ENCODE measurements at places on chromosomes 1 and 21.

- no peak for DNase-seq
Measured at GRCh38 chr1:200740571-200741208, 2.0 kb downstream of the CAMSAP2 start.

DNA sequence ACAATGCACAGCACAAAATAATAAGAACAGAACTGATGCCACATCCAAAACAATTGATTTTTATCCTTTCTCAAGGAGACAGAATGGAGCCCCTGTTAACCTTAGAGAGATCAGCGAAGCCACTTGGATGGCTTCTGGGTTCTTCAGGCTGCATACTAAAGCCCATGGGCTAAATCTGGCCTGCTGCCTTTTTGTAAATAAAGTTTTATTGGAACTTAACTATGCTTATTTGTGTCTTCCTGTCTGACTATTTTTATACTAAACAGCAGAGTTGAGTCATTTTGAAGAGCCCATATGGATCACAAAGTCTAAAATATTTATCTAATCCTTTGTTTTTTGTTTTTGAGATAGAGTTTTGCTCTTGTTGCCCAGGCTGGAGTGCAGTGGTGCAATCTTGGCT lies 16.3 kb upstream of the PPM1J start:
- no peak for DNase-seq

GRCh38 chr1:183135336-183135735 lies 50.7 kb upstream of the LAMC2 start:
- no peak for DNase-seq

GRCh38 chr1:244590670-244591069 lies 62.3 kb upstream of the DESI2 start:
- no peak for DNase-seq

GRCh38 chr1:193069748-193070385 lies 10.5 kb downstream of the RO60 start:
- DNase-seq = peak; percentile 22

DNA sequence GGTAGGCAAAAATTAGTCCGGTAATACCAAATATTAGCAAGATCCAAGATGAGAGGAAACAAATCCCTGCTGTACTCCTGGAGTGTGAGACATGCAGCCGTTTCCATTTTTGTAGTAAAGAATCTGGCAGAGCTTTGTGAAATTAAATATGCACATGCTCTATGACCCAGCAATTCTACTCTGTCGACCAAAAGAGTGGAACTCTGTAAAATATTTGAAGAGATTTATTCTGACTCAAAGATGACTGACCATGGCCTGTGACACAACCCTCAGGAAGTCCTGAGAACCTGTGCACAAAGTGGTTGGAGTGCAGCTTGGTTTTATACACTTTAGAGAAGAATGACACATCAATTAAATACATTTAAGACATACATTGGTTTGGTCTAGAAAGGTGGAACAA lies 16.2 kb downstream of the HAX1 start:
- DNase-seq = no peak

- no peak for DNase-seq
Measured at GRCh38 chr21:29843804-29844203, 96.0 kb downstream of the GRIK1 start.

- no peak for DNase-seq
Measured at GRCh38 chr1:206493279-206493678, 14.1 kb upstream of the RASSF5 start.

- no peak for DNase-seq
Measured at GRCh38 chr1:221697923-221698425, 43.9 kb downstream of the DUSP10 start.

GRCh38 chr1:22710701-22711049 lies at the start of gene EPHB2:
Gene EPHB2 (plus strand): TSS chr1:22710839. CDS start chr1:22710983, 144 bp downstream.
- DNase-seq = peak; percentile 96

DNA sequence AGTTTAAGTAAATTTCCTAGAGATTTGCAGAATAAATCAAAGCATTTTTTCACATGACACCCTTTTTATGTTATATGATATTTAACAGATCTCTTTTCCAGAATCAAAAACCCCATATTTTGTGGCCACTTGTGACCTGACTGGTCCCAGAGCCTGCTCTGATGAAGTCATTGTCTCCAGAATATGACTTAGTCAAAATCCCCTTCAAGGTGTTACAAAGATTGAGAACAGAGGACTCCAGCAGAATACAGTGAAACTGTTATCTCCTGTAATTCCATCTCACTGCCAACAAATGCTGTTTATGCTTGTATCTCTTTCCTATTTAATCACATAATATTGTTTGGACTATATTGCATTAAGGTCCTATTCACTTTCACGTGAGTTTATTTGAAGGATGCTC lies 25.6 kb downstream of the RGS1 start:
- no peak for DNase-seq

GRCh38 chr1:51620470-51620869 lies 3.6 kb downstream of the OSBPL9 start:
- DNase-seq = no peak

GRCh38 chr1:110433803-110434202 lies 17.1 kb upstream of the PROK1 start:
- DNase-seq = no peak

DNA sequence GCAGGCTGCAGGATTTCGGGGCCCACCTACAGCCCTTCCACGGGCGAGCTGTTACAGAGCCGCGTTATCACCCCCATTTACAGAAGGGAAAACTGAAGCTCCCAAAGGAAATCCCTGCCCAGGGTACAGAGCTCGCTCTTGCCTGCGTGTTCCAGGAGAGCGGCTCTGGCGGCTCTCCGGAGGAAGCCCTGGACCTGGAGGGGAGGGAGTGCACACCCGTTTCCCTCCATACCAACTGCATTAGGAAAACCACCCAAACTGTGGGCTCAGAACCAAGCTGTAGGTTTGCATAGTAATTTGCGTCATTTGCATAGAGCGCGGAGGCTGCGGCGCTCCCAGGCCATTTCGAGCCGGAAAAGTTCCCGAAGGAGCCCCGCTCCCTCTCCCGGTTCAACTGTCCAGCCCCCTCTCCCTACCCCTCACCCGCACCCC lies 24.7 kb upstream of the ADGRB2 start:
- no peak for DNase-seq

DNA sequence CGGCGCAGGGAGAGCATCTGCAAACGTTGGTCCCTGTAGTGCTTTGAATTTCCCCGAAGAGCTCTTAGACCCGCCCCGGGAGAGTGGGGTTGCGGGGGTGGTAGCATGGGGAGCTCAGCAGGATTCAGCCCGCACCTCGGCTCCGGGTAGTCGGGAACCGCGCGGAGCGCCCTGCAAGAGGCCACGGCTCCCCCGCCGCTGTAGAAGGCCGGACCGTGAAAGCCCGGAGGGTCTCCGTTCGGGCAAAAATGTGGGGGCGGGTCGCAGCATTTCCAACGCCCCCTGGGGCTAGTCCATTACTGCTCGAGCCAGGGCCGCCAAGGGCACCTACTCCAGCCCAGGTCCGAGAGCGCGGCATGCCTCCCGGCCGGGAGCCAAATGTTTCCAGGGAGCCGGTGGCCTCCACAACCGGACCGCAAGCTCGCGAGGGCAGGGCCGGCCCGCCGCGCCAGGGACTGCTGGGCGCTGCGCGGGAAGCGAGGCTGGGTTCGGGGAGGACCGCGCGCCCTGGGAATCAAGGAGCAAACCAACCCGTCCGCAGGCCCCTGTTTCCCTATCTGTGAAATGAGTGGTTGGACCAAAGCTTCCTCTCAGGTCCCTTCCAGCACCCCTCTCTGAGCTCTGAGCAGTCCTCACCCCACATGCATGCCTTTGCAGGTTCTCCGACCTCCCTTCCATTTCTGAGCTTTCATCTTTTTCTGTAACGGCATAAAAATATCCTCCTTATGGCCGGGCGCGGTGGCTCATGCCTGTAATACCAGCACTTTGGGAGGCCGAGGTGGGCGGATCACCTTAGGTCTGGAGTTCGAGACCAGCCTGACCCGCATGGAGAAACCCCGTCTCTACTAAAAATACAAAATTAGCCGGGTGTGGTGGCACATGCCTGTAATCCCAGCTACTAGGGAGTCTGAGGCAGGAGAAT lies 775 bp upstream of the TMEM63A start:
- peak; percentile 84 for DNase-seq

- DNase-seq = no peak
Measured at GRCh38 chr1:214050513-214051401, 63.0 kb downstream of the PROX1 start.

DNA sequence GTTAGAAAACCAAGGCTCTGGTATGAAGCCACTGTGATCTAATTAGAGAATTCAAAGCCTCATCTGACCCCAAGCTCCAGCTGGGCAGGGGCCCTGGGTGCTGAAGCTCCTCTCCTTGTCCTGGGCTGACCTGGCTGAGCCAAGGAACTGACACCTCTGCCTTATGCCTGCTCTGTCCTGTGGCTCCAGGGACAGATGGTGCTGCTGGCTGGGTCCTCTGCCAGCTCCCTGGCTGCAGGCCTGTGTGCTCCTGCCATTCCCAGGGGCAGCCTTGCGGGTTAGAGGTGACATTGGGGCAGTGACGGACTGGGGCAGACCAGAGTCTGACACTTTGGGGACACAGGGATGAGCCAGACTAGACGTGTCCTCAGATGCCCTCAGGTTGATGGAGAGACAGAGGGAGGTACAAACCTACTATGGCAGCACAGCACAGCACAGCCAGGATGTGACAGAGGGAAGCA lies 11.8 kb downstream of the ACOT11 start:
- peak; percentile 75 for DNase-seq

DNA sequence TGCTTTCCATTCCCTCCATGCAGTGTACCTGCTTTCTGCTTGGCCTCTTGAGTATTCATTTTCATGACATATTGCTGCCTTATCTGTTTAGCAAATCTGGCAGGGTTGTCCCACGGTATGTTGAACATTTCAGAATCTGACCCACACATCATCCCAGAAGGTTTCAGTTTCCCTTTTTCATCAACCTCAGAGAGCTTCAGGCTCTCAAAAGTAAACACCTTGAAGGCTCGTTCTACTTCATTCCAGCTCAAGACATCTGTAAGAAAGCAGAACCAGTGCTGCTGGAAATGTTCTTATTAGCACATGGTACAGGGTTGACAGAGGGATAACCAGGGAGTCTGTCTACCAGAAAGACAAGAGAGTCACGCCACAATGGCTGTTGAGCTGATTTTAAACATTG lies 103.6 kb downstream of the SPAG17 start:
- no peak for DNase-seq

- no peak for DNase-seq
Measured at GRCh38 chr1:205043866-205044265, 854 bp downstream of the CNTN2 start.

DNA sequence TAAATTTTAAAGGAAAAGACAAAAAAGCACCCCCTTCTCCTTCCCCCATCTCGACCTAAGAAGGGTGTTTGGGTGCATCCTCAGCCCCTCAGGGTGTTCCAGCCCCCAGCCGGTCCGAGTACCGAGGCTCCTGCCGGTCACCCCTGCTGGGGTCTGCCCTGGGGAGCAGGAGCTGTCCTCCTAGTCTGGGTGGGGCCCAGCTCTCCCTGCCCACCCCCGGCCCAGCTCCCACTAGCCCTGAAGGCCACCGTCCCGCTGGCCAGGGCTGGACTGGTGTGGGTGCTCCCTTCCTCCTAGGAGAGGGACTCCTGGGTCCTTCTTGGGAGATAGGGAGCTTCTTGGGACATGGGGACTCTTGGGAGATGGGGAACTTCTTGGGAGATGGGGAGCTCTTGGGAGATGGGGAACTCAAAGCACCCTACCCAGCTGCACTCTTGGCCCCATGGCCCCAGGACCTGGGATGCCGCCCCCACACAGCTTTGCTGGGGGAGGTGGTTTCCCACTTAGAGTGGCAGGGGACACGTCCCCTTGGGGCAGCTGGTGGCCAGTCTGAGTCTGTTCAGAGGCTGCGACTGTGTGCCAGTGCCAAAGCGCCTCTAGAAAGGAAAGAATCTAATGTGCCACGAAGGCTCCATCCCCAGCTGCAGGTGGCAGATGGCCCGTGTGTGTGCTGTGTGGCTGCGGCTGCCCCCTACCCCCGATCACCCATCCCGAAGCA lies 44.5 kb downstream of the MORN1 start:
- no peak for DNase-seq

DNA sequence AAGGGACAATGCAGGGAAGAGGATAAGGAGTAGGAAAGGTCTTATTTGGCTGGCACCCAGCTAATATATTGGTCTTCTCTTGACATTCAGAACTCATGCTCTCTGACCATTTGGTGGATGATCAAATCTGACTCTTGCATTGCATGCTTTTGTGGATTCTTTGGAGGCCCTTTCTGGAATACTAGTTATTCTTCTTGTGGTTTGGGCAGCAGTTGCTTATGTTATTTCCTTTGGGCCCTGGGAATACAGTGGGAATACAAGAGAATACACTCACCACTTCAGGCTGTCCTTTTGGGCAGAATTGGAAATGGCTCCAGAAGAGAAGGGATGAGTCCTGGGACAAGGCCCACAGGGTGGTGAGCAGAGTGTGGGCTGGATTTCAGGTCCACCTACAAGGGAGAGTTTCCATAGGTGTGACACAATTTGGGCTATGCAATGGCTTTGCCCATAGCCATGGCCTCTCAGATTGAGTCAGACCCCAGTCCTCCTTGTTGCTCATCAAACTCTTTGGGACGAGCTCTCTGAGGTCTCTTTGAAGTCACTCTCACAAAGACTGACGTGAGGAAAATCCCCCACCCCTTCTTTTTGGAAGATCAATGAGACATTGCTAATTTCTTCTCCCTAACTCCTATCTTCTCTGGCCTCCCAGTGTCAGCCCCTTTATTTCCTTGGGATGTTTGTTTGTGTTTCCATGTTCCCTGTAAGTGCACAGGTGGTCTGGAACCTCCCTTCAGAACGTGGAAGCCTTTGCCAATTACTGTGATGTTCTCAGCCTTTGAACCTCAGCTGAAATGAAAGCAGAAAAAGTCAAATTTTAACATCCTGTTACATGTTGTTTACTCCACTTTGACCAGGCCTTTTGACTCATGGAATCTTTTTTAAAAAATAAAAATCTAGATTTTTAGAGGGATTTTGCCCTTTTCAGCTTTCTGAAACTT lies 19.4 kb downstream of the HSD11B1 start:
- no peak for DNase-seq

DNA sequence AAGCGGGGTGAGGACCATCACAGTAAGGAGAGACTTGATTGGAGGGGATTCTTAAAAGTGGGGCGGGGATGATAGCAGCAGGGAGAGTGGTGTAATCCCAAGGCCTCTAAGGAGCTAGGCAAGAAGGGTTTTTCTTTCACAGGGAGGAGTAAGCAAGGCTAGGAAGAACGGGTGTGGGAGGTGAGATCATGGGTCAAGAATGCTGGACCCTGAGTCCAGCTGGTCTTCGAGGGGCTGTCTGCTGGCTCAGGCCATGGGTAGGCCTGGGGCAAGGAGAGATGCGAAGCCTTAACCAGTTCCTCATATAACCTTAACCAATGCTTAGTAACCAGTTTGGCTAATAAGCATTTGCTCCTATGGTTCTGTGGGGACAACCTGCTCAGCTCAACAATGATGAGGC lies 599.1 kb downstream of the NPHP4 start:
- DNase-seq = no peak

- no peak for DNase-seq
Measured at GRCh38 chr1:79190074-79190473, 183.5 kb upstream of the ADGRL4 start.

GRCh38 chr1:80341021-80341420 lies 1334.5 kb upstream of the ADGRL4 start:
- no peak for DNase-seq

- DNase-seq = peak; percentile 51
Measured at GRCh38 chr1:92484472-92485380, 2.0 kb downstream of the GFI1 start.

GRCh38 chr1:154837034-154837671 lies 32.9 kb downstream of the KCNN3 start:
- DNase-seq = no peak

All from SK-N-SH (cell line).